ENCODE measurements at places on chromosomes 6 and 20.

DNA sequence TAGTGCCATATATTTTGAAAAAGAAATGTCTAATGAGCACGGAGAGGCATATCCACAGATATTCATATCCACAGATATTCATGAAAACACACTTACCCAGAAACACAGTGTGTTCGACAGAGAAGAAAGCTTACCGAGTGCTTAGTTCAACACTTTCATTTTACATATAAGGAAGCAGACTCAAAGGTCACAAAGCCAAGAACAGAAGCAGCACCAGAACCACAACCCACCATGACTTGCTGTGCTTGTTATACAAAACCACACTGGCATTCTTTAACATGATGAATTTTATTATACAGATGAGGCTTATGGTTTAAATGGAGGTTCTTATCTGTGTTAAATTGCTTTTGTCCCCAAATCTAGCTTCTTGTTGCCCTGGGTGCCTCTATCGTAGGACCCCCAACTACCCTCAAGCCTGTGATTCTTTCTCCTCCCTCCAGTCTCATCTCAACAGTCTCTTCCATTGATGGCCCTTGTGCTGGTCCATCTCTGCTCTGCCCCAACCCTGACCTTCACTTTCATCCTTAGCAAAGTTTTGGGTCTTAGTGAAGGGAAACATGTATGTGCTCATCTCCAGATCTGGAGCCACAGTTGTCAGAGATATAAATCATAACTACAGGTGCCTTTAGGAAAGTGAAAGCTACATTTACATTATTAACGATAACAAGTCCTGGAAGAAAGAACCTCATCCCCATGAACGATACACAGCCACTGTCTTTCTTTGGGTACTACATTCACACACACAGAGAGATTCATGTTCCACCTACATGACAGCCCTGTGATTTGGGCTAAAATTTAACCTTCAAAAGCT is 40.0 kb downstream of the SF3B5 start:
- no peak for DNase-seq

DNA sequence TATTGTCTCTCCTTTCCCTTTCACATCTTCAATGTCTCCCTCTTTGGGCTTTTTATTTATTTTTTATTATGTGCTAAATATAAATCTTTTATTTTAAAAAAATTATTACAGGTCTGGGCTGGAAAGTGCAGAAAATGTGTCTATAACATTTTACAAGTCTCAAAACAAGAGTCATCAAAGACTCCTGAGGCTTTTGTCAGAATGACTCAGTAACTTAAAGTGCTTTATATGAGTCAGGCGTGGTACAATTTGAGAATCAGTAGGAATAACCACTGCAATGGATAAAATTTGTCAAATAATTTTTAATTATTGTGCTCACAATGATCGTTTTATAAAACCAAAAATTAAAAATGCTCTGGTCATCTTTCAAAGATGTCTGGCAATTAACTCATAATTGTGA is 193.9 kb downstream of the MMUT start:
- DNase-seq: no peak

DNA sequence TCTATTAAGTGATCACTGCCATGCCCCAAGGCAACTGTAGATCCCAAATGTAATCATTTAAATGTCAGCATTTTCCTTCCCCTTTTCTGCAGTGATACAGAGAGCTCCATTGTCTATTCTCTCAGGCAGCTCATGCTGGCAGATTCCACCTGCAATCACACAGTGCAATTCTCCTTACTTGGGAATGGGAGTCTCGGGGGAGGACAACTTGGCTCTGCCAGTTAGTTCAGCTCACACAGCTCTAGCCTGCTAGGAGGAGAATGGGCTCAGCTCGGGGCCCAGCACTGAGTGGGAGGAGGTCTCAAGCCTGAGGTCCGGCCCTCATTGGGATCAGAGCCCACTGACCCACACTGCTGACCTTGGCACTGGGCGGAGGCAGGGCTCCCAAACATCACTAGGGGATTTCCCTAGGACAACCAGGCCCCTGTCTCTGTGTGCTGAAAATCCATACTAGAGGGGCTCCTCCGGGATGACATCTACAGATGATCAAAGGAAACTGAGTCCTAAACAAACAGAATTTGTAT is 109.2 kb upstream of the ASF1A start:
- DNase-seq: no peak

DNA sequence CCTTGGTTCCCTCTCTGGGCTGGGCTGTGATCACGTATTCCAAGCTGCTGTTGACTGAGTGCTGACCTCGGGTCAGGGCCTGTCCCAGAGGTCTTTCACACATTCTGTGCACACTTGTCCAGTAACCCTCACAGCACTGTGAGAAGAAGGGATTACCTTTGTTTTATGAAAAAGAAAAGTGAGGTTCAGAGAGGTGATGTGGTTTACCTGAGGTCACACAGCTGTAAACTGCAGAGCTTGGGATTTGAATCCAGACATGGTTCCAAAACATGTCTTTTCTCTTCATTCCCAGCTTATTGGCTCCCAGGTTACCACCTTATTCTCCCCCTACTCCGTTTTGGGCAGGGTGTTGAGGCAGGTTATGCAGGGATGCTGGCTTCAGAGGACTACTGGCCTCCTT is 28.4 kb upstream of the CDH22 start:
- no peak for DNase-seq

GRCh38 chr20:46757754-46758678 is 48.6 kb downstream of the SLC2A10 start:
- DNase-seq: peak; percentile 35

DNA sequence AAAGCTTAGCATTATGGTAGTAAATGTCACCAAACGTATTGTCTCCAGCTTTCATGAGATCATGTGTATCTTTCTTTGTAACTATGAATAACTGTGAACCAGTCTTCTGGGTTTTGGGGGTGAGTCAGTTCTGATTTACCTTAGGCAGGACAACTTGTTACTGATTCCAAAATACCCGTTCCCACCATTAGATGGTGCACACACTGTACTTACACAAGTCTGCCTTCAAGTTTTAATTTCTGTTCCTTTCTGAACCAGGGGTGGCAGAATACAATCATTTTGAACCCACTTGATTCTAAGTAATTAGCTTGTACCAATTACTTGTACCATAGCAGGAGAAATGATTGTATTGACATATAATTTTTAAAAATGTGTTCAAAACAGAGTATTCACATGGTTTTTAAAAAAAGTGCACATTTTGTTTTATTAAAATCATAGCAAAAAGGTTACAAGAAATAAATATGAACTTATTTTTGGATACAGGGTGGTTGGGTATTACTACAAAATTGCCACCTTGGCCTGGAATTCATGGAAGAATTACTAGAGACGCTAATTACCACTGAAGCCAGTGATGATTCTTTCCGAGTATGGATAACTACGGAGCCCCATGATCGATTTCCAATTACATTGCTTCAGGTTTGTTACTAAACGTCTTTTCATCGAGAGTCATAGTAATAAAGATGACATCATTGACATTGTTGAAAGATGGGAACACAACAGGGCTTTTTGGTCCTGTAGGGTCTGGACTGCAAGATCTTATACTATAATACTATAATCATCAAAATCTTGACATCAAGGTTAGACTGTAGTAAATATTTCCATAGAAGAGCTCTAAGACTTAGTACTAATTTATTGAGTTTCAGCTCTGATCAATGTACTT is 75.2 kb upstream of the GLP1R start:
- peak; percentile 39 for DNase-seq

Measured in NCI-H1105 (cell line).